HT-29 (cell line): ENCODE measurements at places on chromosomes 6 and 20. TPM values are rescaled to one million over a fixed set of nuclear protein-coding genes. Genes with fewer than 3 reads are reported as not detected.

FOXF2 gene
- not detected in 2 replicates for total RNA-seq

PSMG4 gene
- 142 and 145 TPM in 2 replicates for total RNA-seq

SLC24A3 gene
- total RNA-seq: not detected in 2 replicates

RUNX2 gene
- 5.1 and 6.8 TPM in 2 replicates for total RNA-seq

CDH26 gene
- total RNA-seq: 0.13 and 0.51 TPM in 2 replicates

TULP4 gene
- 31.1 and 39.5 TPM in 2 replicates for total RNA-seq

RFX6 gene
- 0.13 and 0.23 TPM in 2 replicates for total RNA-seq

GRCh38 chr6:143955971-143956370 lies 52.1 kb downstream of the PLAGL1 start:
- DNase-seq: no peak

DNA sequence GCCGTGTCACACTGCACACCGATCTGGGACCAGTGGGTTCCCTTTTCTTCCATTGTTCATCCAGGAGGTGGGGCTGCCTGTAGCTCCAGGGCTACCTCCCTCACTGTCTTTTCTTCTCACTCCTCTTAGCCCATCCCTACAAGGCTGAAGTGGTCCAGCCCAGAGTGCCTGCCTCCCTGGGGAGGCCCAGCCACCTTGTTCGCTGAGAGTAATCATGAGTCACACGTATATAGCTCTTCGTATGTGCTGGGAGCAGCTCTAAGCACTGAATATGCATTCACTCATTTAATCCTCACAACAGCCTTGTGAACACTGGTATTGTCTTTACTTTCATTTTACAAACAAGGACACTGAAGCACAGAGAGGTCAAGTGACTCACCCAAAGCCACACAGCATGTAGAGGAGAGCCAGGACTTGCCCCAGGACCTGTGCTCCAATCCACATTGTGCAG lies 14.7 kb upstream of the CCDC167 start:
- DNase-seq: no peak

- DNase-seq: no peak
These were observed 137.1 kb upstream of the KCNG1 start for GRCh38 chr20:51159981-51160380.

- no peak for DNase-seq
These were observed 161.4 kb downstream of the ID4 start for GRCh38 chr6:19998541-19998940.

DNA sequence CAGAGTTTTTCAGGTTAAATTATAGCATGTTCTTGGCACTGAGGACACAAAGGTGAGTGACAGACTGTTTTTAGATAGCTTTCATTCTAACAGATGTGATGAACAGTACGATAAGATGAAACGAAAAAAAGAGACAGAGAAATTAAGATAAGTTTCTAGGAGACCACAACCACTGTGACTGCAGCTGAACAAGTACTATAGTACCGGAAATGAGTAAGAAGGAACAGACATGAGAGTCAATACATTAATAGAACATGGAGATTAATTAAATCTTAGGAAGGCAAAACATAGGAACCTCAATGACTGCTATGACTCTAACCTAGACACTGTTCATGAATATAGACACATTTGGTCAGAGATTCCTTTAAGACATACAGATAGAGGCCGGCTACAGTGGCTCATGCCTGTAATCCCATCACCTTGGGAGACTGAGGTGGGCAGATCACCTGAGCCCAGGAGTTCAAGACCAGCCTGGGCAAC lies 40.2 kb downstream of the HBS1L start:
- no peak for DNase-seq

DNA sequence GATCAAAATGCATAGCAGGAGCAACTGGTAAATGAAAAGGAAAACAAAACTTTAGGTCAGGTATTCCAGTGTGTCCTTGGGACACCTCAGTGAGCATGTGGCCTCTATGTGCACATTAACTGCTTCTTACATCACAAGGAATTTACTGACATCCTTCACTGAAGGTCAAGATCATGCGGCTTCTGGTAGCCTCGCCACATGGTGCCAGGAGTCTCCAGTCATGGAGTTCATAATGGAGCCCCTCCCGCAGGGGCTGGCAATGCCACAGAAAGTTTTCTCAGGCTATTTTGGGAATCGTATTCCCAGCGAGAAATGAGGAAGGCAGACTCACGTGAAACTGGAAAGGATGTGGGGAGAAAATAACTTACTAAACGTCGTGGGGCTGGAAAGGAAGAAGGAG lies 19.7 kb upstream of the SLC22A3 start:
- no peak for DNase-seq

GRCh38 chr6:150343434-150343833 lies 25.4 kb upstream of the IYD start:
- DNase-seq: no peak

DNA sequence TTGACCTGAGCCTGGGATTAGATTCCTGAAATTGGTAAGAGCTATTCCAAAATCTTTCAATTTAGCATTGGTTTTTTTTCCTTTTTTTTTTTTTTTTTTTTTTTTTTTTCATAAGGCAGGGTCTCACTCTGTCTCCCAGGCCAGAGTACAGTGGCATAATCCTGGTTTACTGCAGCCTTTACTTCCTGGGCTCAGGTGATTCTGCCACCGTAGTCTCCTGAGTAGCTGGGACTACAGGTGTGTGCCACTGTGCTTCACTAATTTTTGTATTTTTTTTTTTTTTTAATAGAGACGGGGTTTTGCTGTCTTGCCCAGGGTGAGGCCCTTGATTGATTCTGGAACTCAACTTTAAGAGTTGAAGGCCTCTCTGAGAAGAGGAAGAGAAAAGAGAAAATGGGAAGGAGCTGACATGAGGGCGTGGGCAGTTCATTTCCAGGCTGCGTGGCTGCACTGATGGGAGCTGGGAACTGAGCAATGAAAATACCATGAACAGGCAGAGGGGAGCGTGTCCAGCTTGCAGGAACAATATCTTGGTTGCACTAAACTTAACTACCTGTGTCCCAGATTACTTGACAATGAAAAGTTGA lies 24.6 kb downstream of the KDM1B start:
- no peak for DNase-seq

- peak; percentile 90 for DNase-seq
These were observed 10.3 kb downstream of the KIF25 start for GRCh38 chr6:168007592-168008338.

DNA sequence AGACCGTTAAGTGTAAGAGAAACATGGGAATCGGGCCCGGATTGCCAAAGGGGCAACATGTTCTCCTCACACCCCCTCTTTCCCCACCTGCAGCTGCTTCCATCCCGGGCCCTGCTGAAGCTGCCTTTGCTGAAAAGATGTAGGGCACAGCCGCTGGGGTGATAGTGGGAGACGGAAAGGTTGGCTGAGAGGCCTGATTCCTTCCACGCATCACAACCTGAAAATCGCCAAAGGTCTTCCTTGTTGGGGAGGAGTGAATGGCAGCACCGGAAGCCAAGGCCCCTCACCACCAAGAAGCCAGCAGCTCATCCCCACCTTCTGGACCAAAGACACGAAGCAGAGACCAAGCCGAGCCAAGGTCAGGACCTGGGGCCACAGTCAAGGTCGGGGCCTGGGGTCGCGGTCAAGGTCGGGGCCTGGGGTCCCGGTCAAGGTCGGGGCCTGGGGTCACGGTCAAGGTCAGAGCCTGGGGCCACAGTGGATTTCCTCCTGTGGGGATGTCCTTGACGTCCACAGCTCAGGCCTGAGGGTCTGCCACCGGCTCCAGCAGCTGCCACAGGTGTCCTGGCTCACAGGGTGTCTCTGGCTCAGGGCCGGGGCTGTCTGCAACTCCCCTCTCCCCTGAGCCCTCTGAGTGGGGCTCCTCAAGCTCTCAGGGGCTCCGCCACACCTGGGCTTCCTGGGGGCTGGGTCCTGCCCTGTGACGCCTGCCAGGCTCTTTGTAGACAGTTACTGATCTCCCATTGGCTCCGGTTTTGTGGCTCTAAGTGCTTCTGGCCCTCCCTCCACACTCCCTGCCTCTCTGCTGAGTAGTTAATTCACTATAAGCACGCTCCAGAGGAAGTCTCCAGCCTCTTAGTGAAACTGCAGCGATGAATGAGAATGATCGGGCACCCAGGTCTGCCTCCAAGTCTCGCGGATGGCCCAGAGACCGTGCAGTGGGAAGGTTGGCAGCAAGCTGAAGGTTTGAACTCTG lies 5.5 kb upstream of the CHRNA4 start:
- no peak for DNase-seq

GRCh38 chr6:150267686-150268561 lies 100.9 kb upstream of the IYD start:
- DNase-seq: no peak

DNA sequence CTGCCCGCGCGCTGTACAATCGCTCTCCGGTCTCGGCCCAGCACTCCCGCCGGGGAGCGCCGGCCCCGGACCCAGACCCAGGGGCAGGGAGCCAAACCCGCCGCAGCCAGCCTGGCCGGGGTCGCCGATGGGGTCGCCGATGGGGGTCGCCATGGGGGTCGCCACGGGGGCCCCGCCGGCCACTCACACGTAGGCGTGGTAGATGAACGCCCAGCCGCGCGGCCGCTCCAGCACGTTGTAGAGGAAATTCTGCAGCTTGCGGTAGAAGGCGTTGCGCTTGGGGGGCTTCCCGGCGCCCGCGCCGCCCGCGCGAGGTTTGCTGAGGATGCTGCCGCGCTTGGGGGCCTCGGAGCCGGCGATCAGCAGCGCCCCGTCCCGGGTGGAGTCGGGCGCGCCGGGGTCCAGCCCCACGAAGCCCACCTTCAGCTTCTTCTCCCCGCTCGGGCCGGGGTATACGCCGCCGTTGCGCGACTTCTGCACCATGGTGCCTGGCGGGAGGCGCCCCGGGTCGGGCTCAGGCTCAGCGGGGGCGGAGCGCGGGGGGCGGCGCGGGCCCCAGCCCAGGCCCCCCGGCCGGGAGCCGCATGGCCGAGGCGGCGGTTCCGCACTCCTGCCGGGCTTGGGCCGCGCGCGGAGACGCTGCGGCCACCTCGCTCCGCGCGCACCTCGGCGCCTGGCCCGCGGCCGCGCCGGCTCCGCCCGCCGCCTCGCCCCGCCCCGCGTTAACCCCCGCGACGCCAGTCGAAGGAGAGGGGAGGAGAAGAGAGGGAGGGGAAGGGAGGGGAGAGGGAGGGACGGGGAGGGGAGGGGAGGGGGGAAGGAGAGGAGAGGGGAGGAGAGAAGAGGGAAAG lies at the start of gene KCNQ2:
Gene KCNQ2 (minus strand): TSS at position 675 of the 851 bp plus-strand sequence. CDS start 192 bp downstream, at position 483.
- no peak for DNase-seq

- no peak for DNase-seq
These were observed 1.2 kb upstream of the SLC24A3 start for GRCh38 chr20:19211252-19211651.

GRCh38 chr6:42451333-42452170 lies at the start of gene TRERF1:
TSS of gene TRERF1 (minus strand) at chr6:42451926. CDS start at chr6:42269590, 182,336 bp downstream.
- peak; percentile 60 for DNase-seq

GRCh38 chr6:145262771-145263170 lies 472.5 kb downstream of the EPM2A start:
- DNase-seq: no peak

- no peak for DNase-seq
These were observed 7.4 kb upstream of the TJAP1 start for GRCh38 chr6:43469947-43470346.

DNA sequence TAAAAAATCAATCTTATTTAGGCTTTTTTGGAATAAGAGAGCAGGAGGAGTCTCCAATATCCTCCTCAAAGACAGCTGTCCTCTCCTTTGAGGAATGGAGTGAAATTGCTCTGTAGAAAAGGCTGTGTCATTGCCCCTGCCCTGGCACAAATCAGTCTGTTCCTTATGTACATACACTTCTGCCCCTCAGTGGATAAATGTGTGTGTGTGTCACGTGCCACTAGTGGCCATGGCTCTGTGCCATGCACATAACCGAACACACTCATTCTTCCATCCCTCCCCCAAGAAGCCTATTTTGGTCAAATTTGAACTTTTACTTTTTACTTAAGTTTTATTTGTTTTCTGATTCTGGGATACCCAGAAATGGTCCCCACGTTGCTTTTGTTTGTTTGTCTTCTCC lies 49.2 kb downstream of the ANKS1A start:
- no peak for DNase-seq

DNA sequence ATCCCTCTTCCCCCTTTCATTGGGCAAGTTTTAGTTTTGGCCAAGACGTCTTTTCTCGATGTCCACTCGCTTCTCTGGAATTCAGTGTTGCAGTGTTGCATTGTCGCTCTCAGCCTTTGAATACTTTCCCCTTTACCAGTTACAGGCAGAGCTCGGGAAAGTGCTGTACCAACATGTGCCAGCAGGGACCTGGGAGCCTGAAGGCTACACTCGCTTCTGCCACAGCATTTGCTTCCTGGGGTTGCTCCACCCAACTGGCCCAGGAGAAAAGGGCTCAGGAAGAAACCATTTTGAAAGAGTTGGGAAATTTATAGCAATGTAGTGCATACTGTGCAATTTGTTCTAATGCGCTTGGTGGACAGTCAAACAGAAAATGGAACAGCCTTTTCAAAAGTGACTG lies 78.6 kb downstream of the LINC00237 start:
- peak; percentile 82 for DNase-seq

DNA sequence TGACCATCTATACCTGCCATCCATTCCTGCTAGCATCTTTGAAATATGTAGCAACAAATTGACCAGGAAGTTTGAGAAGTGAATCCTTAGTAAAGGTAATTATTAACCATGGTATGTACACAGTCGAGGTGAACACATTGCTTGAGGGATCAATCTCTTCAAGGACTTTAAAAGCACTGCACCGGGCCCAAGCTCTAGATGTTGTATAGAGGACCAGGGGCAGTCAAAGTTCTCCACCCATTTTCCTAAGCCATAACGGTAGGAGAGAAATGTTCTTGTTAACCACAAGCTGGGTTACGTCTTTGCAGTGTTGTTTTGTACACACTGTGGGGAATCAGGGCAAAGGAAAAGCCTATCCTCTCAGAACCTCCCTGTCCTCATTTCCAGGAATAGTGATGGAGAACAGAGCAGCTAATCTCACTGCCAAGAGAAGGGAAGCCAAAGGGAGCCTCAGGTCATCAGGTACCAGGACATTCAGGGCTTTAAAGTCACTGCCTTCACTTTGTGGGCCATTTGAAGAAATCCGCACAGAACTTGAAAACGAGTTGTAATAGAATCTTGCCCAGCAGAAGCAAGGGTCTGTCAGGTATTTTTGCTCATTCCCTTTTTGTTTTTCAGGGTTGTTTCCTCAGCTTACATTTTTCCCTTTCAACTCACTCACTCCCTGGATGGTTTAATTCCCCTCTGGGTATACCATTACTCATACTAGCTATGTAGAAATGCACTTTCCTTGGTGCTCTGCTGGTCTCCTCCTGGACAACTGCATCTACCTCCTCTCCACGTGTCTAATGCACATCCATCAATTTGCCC lies 5.3 kb upstream of the PM20D2 start:
- peak; percentile 58 for DNase-seq

DNA sequence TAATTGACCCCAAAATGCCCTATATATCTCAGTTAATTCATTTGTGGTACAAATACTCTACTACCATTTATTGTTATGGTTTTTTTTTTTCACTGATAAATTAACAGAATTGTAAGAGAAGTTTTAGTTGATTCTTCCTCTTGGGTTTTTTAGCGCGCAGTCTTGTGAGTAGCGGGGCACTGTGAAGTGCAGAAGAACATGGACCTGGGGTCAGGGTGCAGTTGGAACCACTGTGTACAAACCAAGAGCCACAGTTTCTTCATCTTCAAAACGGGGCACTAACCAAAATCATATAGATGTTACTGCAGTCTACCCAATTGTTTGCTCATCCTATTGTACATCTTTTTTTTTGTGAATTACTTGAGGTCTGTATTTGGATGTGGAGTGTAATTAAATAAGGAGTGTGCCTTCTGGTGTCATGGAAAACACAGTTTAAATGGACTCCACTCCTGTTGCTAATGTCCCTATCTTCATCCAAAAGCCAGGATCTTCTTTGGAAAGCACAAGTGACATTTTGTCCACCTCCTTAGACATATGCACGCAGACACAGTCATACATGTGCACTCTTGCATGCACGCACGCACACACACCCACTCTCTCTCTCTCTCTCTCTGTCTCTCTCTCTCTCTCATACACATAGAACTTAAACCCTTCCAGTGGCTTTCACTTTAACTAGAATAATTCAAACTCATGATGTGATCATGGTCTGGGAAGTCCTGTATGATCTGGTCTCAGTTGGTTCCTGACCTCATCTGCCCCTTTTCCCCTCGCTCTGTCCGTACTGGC lies 51.5 kb downstream of the AFDN start:
- DNase-seq: no peak
